ENCODE measurements at places on chromosomes 4 and X.

- DNase-seq, result peak; percentile 71
Observed at GRCh38 chrX:78333521-78333920, 6.1 kb upstream of the CYSLTR1 start.

DNA sequence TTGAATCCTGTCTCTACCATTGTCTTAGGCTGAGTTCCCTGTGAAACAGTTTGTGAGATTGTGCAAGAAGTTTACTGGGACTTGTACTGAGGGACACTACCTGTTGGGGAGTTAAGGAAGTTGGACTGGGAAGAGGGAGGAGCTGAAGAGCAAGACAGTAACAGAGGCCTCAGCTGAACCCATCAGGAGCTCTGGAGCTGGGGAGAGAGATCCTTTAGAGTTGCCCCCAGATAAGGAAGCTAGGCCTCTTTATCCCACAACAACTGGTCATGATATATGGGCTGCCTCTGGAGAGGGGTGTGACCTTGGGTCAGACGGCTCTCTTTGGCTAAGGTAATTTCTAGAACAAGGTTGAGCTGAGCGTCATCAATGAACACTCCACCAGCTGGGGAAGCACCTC, 137.8 kb upstream of the SLC4A4 start:
- DNase-seq, result no peak

GRCh38 chr4:87007528-87008446, 73.0 kb downstream of the AFF1 start:
- no peak for DNase-seq

DNA sequence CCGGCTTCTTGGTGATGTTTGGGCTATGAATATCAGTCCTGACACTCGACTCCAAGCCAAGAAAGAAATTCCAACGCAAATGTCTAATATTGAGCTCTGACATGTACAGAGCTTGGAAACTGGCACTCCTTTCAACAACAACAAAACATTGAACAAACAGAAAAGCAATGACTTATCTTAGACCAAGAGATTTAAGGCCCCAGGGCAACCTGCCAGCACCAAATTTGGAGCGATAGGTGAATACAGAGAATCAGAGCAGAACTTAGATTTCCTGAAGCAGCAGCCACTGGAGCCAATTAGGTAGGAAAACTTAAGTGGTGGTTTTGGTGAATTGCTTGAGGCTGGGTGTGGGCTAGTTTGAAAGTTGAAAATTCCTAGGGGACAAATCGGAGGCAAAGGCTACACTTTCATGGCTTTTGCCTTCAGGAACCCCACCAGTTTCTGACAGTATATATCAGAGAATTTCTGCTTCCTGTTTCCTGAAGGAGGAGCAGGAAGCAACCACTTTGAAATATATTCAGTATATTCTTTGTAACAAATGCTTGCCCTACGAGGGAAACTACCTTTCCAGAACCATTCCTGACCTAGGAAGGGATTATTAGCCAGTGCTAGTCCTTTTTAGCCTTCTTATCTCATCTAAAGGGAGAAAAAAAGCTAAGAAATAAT, 10.1 kb upstream of the FMR1 start:
- no peak for DNase-seq

- no peak for DNase-seq
Observed at GRCh38 chr4:125243789-125244397, 70.9 kb upstream of the FAT4 start.
